ENCODE measurements at places on chromosomes 12 and 14.

DNA sequence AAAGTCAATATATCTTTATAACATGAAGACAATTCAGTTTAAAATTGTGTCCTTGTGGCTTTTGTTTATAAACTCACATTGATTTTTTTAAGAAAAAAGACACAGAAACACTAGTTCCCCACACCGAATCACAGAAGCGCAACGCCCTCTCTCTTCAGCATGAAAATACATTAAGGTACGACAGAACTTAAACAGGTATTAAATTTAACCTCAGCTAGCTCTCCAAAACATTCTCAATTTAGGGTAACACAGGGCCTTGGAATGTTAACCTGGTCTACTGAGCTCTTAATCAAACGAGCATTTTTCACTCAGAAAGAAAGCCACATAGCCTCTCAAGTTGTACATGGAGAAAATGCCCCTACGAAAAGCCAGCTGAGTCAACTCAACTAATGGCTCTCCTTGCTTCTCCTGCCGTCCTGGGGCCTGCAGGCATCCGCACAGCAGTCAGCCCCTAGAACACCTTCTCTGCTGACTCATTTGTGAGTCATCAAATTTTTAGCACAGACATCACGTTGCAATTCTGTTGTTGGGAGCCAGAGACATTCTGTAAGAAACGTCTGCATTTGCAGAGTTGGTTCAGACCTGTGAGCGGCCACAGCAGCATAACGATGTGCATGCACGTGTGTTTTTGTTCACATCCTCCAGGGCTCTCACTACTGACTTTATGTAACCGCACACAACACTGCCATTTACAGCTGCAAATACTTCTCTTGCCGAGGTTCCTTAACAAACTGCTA is 141.6 kb downstream of the ITPR2 start:
- peak; percentile 90 for DNase-seq

- DNase-seq: no peak
These were observed 132.6 kb downstream of the PPM1H start for GRCh38 chr12:62802321-62802720.

DNA sequence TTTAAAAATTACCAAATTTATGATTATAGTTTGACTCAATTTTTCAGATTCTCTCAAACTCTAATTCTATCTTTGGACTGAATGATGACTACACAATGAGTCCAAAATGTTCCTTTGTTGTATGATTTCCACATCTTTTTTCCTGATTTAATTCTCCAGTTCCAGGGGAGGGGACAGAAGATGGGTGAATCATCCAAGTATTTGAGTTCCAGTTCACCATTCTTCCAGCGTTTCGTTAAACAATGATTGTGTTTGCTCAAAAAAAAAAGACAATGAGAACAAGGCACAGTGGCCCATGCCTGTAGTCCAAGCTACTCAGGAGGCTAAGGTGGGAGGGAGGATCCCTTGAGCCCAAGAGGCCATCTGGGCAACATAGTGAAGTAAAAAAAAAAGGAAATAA is 23.8 kb downstream of the BAZ1A start:
- no peak for DNase-seq

GRCh38 chr12:47805417-47805816 is 14.3 kb downstream of the HDAC7 start:
- no peak for DNase-seq

GRCh38 chr12:130555628-130556485 is 160.2 kb downstream of the RIMBP2 start:
- DNase-seq: no peak

- no peak for DNase-seq
These were observed 7.5 kb downstream of the SLC17A8 start for GRCh38 chr12:100364324-100364723.

GRCh38 chr14:100982353-100982752 is 78.8 kb upstream of the RTL1 start:
- DNase-seq: no peak

GRCh38 chr14:74462993-74463392 is 30.1 kb downstream of the NPC2 start:
- DNase-seq: no peak

- DNase-seq: no peak
These were observed 349.0 kb upstream of the RGS6 start for GRCh38 chr14:71583194-71583593.

- DNase-seq: no peak
These were observed 33.3 kb downstream of the CACNA2D4 start for GRCh38 chr12:1885082-1885596.

GRCh38 chr12:77572371-77572770 is 258.3 kb upstream of the NAV3 start:
- no peak for DNase-seq

DNA sequence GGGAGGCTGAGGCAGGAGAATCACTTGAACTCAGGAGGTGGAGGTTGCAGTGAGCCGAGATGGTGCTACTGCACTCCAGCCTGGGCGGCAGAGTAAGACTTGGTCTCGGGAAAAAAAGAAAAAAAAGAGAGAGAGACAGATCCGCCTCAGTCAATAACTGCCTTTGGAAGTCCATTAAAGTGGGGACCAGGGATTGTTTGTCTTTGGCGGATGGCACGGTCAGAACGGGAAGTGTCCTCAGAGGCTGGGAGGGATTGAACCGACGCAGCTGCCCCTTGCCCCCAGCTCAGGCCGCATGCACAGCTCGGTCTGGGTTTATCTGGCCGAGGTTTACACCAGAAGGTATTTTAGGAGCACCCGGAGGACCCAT is 54.4 kb downstream of the TESC start:
- no peak for DNase-seq

- DNase-seq: no peak
These were observed 40.8 kb upstream of the PNMA1 start for GRCh38 chr14:73754911-73755360.

GRCh38 chr12:14893506-14894250 is 8.0 kb upstream of the MGP start:
- no peak for DNase-seq

DNA sequence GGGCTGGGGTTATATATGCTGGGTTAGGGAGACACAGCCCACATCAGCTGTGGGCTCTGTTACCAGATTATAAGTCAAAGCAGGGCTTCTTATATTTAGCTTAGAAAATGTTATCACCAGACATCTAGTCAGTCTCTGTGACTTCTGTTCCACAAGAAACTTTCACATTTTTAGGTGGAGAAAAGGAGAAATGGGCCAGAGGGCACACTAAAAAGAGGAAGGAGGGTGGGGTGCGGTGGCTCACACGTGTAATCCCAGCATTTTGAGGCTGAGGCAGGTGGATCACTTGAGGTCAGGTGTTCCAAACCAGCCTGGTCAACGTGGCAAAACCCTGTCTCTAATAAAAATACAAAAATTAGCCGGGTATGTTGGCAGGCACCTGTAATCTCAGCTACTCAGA is 28.0 kb upstream of the SLC38A1 start:
- DNase-seq: no peak

DNA sequence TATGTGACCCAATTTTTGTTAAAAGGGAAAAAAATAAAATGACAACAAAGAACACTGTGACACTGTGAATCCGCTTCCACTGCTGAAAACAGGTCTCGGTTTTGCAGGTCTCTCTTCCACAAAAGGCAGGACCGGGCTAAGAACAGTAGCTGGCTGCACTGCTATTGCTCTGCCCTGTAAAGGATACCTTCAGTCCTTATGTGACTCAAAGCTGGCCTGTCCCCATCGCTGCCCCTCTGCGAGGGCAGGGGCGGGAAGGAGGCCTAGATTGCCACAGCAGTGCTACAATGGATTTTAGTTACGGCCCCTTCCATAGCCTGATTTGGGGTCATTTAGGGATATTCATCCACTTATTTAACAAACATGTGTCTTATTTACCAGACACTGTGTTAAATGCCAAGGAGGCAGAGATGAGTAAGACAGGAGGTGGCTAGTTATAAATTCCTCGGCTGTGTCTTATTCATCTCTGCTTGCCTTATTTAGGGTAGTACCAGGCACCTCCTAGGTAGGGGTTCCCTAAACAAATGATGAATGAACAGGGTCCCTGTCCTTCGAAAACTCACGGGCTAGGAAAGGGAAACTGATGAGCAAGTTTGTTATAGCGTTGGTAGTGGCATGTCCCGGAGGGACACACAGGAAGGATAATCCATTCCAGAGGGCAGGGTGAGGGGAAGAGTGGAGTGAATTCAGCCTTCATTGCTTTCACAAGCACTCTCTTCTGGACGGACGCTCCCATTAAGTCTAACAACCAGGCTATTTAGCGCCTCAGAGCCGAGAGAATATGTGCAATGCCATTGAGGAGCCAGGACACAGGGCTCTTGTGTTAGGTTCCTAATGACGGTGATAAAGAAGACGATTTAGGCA is 73.3 kb downstream of the EID3 start:
- DNase-seq: no peak

- no peak for DNase-seq
These were observed 550.0 kb downstream of the SOX5 start for GRCh38 chr12:23399402-23399933.

- DNase-seq: no peak
These were observed 68.5 kb downstream of the SOX5 start for GRCh38 chr12:23880988-23881387.

GRCh38 chr12:57058454-57058853 is 8.5 kb upstream of the MYO1A start:
- DNase-seq: no peak

DNA sequence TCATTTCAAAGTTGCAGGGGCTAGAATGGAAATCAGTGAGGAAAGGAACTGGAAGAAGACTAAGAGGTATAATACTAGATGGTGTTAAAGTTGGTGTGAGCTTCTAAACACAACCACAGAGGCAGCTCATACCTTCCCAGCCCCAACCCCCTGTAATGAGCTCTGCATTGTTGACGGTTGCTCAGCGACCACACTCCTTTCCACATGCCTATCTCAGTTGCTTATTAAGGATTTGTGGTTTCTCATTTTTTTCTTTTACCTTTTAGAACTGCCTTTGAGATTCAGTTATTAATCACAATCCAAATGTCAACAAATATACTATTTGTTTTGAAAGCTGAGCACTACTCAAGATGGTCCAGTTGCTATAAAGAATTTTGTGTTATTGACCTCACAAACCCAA is 62.1 kb upstream of the KIF21A start:
- peak; percentile 18 for DNase-seq

DNA sequence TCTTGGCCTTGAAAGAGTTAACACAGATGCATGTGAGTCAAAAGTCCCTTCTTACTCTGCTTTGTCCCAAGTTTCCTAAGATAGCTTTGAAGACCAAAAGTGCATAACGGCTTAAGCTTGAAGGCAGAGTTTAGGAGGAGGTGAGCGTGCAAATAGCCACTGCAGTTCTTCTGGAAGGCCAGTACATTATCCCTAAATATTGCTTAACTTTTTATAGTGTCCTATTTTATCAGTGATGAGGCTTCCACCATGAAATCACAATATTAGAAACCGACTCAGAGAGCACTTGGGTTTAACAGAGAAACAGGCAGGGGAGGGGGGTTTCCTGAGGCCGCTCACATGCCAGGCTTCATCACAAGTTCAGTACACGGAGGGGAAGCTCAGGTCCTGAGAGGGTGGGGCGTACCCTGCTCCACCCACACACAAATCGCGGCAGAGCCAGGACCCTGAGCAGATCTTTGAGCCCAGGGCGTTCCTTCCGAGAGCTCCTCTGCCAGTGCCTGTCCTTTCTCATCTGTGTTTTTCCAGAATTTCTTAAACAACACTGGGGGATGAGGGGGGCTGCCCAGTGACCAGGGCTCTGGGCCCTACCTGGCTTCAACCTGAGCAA is 26.8 kb upstream of the BDKRB2 start:
- no peak for DNase-seq

GRCh38 chr14:100904307-100905087 is 975 bp upstream of the RTL1 start:
- DNase-seq: no peak

DNA sequence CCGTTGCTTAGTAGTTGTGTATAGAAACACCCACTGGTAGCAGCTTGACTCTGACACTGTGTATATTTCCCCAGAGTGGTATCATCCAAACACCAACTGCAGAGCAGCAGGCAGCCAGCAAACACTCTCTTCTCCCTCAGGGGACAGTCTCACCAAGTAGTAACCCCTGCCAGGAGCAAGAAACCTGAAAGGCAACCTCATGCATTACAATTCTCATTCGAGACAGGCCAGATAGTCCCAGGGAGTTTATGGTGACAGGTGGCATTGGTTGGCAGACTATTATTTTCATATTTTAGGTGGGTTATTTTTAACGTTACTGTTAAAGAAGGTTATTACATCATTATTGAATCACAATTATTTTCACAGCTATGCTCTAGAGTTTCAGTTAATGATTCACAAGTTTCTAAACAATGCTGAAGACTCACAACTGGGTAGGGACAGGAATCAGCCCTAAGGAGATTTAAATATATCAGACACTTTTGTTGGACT is 222.8 kb downstream of the EGLN3 start:
- peak; percentile 52 for DNase-seq

GRCh38 chr12:4068981-4069669 is 195.9 kb upstream of the PARP11 start:
- DNase-seq: no peak

GRCh38 chr14:89393222-89393745 is 23.7 kb downstream of the FOXN3 start:
- DNase-seq: no peak

DNA sequence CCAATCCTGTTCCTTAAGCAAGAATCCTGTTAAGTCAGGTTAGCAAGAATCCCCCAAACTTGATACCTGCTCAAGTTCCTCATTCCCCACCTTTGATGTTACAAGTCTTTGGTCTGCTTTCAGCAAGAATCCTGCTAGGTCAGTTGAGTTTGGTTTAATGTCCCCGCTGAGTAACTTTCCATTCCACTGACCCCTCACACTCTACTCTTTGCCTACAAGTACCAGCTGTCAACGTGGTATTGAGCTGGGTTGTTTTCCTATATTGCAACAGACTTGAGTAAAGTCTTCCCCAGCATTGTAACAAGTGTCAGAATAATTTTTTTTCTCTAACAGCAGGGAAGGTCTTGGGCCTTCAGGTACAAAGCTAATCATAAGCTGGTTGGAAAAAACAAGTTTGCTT is 6.3 kb downstream of the PPM1H start:
- DNase-seq: no peak

GRCh38 chr12:67068761-67069450 is 200.3 kb upstream of the CAND1 start:
- DNase-seq: peak; percentile 85

GRCh38 chr12:109519787-109520186 is 42.4 kb downstream of the UBE3B start:
- no peak for DNase-seq

- DNase-seq: no peak
These were observed 50.3 kb upstream of the TRIM9 start for GRCh38 chr14:51145246-51145645.

DNA sequence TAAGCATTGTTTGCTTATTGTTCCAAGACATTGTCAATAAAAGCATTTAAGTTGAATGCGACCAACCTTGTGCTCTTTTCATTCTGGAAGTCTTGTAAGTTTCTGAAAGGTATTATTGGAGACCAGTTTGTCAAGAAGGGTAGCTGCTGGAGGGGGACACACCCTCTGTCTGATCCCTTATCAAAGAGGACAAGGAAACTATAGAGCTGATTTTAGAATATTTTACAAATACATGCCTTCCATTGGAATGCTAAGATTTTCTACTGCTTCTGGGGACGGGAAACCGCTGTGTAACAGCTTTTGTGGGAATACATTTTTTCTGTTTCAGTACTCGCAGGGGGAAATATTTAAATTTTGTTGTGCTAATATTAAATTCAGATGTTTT is 3.5 kb downstream of the FOS start:
- no peak for DNase-seq

Data from Caki2 (cell line).